Neural progenitor cell (in vitro differentiated cells): ENCODE measurements at places on chromosomes 1 and 21. TPM values are rescaled to one million over a fixed set of nuclear protein-coding genes. Genes with fewer than 3 reads are reported as not detected.

- no peak for DNase-seq
Measured at GRCh38 chr1:219427989-219428388, 184.9 kb downstream of the ZC3H11B start.

GRCh38 chr1:169949139-169949538 is 55.4 kb upstream of the SCYL3 start:
- no peak for DNase-seq

CELF3 gene
- total RNA-seq: 0.17 and 1.1 TPM in 2 replicates

PCAT6 gene
- total RNA-seq: 4.2 TPM in 1 of 2 replicates, not detected in the other

DNA sequence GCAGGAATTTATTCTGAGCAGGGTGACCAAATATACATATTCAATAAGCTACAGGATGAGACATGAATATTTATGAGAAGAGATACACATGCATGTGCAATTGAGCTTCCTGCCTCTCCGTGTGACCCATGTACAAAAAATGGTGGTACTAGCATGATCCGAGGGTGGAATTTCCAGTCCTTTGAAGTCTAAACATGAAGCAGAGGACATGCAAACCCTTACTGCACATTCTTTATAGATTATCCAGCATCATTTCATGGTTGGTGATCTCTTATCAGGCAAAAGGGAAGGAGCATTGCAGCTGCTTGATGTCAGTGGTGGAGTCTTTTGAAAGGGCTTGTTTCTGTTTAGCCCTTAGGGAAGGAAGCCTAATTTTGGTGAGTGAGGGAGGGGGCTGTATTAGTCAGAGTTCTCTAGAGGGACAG is 448.6 kb downstream of the SETD4 start:
- no peak for DNase-seq

NBPF19 gene
- 15.1 and 15.4 TPM in 2 replicates for total RNA-seq
